ENCODE measurements at places on chromosomes 3 and 15. TPM values are rescaled to one million over a fixed set of nuclear protein-coding genes. Genes with fewer than 3 reads are reported as not detected.

The CRYGS gene
- total RNA-seq, result 8.4 TPM

The RASGRP1 gene
- total RNA-seq, result 4.6 TPM

The GRK7 gene
- 4.8 TPM for total RNA-seq

DNA sequence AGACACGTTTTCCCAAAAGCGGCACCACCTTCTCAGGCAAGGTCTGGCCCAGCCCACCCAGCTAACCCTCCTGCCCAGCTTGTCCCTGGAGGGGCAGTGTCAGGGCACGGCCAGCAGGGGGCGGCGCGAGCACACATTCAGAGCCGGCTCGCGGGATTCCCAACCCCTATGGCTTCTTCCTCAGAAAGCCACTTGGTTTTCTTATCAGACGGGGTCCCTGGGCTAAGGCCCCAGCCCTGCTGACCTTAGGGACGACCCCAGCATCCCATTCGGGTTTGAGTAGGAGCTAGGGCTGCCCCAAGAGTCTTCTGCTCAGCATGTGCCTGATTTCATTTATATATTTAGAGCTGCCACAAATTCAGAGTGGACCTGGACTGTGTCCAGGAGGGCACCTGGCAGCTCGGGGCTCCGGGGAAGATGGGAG lies 14.5 kb downstream of the RLBP1 start:
- peak; percentile 51 for DNase-seq

DNA sequence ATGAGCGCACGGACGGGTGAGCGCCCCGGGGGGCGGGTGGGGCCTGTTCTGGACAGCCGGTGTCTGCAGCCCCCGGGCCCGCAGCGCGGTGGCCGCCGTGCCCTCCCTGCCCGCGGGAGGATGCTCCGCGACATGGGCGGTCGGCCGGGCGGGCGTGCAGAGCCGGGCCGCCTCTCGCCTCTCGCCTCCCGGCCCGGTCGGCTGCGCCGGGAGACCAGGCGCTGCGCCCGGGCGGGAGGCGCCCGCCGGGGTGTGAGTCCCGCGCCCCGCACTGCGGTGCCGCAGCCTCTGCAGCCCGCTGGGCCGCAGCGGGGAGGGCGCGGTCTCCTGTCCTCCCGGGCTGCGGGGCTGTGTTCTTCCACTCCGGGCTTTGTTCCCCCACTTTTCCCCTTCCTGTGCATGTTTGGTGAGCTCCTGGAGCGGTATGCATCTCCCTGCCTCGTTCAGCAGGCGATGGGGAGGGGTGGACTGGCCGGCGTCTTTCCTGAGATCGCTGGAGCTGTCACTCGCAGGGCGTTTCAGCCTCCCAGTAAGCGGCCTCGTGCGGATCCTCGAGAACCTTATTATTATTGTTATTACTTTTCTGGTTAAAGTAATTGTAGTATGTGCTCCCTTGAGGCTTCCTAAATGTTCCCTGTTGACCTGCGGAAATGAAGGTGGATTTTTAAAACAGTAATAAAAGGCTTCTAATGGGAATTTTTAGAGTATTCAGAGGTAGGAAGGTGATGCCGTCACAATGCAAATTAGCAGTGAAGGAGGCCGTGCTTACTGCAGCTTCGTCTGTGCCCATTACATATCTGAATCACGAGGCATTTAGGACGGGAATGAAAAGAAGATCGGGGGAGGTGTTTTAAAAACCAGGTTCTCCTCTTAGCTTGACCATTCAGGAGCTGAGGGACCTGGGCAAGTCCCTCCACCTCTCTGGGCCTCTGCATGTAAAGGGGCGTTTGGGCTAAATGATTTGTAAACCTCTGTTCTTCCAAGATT lies 593 bp downstream of the TMOD2 start:
- DNase-seq, result peak; percentile 51

DNA sequence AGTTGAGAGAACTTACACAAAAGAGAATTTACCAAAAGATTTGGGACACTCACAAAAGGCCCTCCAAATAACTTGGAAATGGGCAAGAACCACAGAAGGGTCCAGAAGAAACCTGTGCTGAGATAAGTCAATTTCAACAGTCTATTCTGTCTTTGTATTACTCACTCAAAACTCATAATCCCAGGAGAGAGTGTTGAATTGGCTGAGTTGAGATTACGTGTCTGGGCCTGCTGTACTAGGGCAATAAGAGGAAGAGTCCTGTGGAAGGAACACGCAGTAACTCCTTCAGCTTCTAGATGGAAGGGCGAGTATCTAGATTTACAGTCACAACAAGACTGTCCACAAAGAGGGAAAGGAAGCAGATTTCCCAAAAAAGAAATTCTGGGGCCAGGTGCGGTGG lies 42.5 kb upstream of the DYNC1LI1 start:
- no peak for DNase-seq

- DNase-seq, result no peak
These were observed 21.8 kb downstream of the NIPA1 start for GRCh38 chr15:22808240-22808639.

DNA sequence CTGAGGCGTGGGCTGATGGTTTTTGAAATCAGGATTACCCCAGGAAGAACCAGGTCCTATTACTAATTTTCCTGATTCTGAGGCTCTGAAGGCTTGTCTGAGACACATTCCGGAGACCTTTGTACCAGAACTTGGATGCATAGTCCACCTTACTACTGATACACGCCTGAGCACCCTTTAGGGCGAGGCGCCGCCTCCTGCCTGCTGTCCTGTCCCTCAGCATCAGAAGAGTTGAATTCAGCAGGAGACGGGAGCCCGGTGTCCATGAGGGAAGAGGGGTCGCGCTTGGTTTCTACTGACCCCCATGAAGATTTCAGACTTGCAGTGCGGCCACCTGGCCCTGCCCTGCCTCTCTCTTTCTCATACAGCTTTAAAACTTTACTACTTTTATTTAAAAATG lies 49.9 kb downstream of the KLF13 start:
- DNase-seq, result no peak

Data from umbilical cord (tissue), 2 donors.